ENCODE measurements at places on chromosomes 7 and 10.

GRCh38 chr7:157310676-157311185, 26.1 kb upstream of the DNAJB6 start:
- no peak for DNase-seq

GRCh38 chr7:17297243-17297642, 1.2 kb upstream of the AHR start:
- DNase-seq, result no peak

- no peak for DNase-seq
These were observed 93.1 kb downstream of the NRP1 start for GRCh38 chr10:33241351-33241750.

DNA sequence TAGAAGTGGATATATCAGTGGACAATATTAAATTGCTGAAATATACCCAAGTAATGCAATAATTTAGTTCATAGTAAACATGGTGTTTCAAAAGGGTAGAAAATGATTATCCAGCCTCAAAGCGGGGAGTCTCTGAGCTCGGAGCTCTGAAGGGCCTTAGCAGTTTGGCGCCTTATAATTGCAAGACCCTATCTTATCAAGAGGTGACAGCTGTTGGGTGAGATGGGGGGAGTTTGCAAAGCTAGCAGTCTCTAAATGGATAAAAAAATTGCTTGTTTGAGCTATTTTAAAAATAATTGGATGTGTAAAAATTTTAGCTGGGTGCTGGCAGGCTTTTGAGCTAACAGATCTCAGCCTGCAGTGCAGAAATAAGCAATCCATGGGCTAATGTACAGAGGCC, 219.2 kb downstream of the CCSER2 start:
- no peak for DNase-seq

DNA sequence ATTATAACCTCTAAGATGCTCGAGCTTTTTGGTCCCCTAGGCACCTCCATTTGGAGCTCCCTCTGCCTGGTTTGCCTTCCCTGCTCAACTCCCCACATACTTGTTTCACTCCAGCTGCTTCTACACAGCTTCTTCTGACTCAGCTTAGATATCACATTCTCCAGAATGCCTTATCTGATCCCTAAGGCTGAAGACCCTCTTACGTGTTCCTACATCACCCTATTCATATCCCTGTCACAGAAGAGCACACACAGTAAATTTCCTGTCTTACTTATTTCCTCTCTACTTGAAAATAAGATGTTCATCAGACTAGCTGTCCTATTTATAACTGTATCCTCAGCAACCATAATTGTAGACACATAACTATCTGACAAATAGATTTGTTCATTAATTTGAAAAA, 61.3 kb upstream of the RNF148 start:
- no peak for DNase-seq

DNA sequence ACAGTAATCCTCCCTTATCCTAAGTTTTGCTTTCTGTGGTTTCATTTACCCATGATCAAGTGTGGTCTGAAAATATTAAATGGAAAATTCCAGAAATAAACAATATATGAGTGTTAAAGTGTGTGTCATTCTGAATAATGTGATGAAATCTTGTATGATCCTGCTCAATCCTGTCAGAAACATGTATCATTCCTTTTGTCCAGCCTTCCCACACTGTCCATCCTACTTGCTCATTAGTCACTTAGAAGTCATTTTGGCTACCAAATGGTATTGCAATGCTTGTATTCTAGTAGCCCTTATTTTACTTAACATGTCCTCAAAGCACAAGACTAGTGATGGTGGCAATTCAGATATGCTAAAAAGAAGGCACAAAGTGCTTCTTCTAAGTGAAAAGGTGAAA, 1211.2 kb upstream of the SORCS1 start:
- no peak for DNase-seq

DNA sequence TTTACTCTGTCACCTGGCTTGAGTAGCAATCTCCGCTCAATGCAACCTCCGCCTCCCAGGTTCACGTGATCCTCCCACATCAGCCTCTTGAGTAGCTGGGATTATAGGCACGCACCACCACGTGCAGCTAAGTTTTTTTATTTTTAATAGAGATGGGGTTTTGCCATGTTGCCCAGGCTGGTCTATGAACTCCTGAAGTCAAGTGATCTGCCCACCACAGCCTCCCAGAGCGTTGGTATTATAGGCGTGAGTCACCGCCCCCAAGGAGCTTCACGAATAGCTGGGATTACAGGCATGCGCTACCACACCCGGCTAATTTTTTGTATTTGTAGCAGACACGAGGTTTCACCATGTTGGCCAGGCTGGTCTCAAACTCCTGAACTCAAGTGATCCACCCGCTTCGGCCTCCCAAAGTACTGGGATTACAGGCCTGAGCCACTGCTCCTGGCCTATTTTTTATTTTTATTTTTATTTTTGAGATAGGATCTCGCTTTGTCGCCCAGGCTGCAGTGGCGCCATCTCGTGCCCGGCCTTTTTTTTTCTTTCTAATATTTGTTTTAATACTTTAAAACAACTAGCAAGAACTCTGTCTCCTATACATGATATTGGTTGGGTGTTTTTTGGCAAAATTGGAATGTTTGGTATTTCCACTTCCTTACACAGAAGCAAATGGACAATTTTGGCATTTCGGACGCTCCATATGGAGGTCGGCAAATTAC, 1.1 kb downstream of the EFCAB10 start:
- no peak for DNase-seq

DNA sequence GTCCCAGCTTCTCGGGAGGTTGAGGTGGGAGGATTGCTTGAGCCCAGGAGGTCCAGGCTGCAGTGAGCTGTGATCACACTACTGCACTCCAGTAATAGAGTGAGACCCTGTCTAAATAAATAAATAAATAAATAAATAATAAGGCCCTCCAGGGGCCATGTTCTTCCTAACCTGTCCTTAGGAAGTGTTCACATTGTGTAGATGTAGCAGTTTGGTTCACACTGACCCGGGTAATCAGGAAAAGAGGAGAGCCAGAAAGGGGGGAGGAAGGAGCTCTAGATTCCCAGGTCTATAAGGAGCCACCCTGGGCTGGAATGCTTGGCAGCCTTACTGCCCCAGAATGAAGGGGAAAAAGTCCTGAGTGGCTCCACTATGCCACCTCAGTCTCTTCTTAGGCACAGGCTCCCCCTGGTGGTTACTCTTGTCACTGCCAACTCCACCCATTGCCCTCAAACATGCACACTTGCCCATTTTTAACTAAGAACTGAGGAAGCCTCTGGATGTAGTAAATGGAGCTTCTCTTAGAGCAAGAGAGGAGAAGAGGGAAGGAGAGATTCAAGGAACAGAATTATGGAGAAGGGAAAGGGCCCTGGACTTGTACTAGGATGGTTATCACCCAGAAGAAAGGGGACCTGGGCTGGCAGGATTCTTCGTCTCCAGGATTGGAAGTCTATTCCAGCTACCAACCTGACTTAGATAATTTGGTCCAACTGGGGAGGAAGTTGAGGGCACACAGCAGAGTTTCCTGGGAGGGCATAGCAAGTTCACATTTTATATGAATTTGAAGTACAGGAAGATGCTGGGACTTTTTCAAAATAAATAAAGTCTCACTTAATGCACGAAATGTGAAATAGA, 7.8 kb downstream of the HPS6 start:
- peak; percentile 50 for DNase-seq

- DNase-seq, result no peak
These were observed 55.1 kb upstream of the CALN1 start for GRCh38 chr7:72467237-72467636.

DNA sequence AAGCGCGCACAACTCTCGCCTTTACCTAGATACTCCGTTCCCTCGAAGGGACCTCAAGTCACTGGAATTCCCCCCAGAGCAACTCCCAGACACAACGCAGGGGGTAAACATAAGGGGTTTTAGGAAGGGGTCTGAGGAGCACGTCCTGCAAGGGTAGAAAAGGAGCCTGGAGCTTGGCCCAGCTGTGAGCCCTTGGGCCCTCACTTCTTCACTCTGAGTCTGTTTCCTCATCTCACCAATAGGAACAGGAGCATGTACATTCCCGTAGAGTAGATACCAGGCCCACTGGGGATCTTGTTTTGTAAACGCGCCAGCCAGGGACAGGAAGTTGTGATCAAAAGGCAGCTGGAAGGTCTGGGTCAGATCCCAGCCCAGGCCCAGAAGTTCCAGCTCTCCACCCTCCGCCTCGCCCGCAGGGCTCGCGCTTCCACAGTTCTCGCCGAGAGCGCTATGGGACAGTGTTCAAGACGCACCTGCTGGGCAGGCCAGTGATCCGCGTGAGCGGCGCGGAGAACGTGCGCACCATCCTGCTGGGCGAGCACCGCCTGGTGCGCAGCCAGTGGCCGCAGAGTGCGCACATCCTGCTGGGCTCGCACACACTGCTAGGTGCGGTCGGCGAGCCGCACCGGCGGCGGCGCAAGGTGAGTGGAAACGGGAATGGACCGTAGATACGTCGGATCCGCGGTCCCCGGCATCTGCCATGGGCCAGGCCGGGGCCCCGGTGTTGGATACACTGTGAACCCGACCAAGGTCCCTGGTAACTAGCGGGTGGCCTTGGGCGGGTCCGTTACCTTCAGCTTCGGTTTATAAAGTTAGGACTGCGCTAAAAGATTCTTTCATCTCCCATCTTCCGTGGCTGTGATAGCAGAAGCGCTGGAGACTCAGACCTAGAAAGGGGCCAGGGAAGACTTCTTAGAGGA, 1.3 kb downstream of the CYP26C1 start:
- no peak for DNase-seq

GRCh38 chr7:132251327-132251659, 325.0 kb downstream of the PLXNA4 start:
- no peak for DNase-seq

DNA sequence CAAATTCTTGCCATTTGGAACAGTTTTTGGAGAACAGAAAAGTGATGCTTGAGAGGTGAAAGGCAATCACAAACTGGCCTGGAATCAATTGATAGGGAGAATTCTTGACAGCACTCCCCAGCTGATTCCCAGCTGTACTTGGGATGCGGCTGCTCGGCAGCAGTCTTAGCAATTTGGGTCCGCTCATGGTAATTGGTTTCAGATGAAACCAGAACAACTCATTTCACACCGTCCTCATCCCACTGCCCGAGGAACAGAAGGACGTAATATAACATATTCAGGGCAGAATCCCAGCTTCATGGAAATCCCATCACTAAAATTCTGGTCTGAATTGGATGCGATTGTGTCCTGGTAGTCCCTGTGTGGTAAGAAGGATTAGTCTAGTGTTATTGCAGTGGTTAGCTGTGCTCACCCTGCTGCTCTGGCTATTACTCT, 223.3 kb upstream of the FERD3L start:
- DNase-seq, result no peak

DNA sequence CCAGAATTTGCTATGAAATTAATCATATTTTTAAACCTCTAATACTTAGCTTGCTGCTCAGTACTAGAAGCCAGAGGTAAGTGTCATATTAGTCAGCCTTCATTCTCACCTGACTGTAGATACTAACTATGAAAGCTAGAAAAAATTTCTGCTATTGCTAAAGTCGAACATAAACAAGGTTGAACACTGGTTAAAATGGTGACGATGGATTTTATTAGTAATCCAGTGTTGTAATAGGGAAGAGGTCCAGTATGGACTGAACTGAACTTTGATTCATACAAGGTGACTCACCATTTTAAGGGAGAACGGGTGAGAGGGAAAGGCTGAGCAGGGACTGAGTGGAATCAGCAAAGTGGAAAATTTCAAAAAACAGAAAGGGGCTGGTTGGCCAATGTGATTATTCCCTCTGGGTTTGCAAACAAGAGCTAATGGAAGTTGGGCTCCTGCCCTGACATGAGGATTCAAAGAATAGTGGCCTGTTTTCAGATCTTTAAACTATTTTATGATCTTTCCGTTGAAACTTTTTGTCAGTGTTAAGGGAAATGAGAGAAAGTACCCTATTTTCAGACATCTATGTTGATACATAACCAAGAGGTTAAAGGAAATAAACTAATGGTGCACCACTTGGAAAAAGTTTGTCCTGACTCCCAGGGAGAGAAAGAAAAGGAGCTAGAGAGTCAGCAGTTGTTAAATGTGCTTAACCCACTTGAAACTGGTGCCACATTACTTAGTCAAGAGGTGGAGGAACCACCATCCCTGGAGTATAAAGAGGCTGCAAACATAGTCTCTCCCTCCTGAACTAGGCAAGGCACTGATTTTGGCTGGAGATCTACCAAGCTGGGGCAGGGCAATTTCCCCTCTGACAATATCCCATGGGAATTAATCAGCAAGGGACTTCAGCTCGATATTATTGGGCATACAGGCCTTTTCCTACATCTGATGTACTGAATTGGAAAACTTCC, 15.3 kb upstream of the AKR1C1 start:
- no peak for DNase-seq

DNA sequence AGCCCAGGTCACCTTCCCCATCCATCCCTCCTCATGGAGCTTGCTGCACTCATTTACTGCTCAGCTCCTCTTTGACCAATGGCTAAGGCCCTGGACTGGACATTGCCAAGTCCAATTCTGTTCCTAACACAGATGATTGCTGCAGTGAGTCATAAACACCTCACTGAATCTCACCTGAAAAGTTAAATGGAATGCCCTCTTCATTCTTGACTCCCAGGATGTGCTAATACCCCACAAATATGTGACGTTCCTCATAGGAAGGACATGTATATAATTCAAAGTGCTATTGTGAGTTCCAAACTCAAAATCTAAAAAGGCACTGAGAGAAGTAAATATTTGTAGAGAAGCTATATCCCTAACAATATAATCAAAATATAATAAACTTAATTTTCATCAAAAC, 73.5 kb upstream of the DLX6 start:
- DNase-seq, result no peak

DNA sequence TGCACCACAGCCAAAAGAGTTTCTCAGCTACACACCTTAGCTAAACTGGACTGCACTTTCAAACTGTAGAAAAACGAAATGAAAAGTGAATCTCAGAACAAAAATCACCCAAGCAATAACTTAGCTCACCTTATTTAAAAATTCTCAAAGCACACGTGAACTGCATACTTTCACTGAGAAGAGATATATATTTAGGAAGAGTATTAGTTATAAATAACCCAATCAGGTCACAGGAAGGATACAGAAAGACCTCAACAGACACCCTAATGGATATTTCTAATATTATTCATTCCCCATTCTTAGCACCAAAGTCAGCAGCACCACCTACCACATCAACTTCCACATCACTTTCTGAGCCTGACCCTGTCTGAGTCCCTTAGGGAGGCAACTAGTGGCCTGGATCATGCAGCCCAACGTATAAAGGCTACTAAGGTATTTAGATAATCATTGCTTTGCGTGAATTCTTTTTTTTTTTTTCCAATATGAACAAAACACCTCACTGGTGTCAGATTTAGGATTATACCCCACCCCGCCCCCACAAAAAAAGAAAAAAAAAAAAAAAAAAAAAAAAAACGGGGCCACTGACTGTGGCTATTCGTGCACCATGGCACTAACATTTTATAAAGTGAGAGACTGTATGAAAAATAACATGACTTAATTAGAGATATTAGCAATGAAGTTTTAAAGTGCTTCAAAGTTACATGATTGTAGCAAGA, 2.6 kb downstream of the ABI1 start:
- DNase-seq, result no peak

- no peak for DNase-seq
These were observed 52.1 kb downstream of the SUFU start for GRCh38 chr10:102555781-102556328.

- no peak for DNase-seq
These were observed 18.8 kb upstream of the TBC1D12 start for GRCh38 chr10:94383530-94383929.

GRCh38 chr10:10600004-10600403, 417.7 kb upstream of the CELF2 start:
- DNase-seq, result no peak
